Cardiac muscle cell (in vitro differentiated cells and primary cell): ENCODE measurements at places on chromosomes 11 and 22. TPM values are rescaled to one million over a fixed set of nuclear protein-coding genes. Genes with fewer than 3 reads are reported as not detected.
A peak's percentile ranks its signal among the peaks of the same experiment; 100 is the strongest.

GRCh38 chr22:48711669-48712068 lies 1116.0 kb downstream of the BRD1 start:
- DNase-seq = no peak

Gene CDC42EP1
- total RNA-seq = 8.9 and 12.7 TPM in 2 replicates

DNA sequence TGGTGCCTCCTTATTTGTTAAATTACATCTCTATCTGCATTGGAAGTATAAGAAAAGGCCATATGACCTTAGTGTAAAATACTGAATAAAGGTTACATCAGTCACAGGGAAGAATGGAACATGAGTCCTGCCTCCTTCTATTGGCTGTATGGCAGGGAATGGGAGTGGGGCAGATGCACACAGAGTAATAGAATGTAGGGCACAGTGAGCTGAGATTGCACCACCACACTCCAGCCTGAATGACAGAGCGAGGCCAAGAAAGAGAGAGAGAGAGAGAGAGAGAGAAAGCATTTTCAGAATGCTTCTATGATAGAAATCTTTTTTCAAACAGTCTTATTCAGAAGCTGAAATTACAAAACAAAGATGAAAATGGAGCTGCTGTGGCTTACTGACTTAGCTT lies 58.8 kb downstream of the SLN start:
- DNase-seq = no peak

Gene TREH
- not detected in 2 replicates for total RNA-seq

DNA sequence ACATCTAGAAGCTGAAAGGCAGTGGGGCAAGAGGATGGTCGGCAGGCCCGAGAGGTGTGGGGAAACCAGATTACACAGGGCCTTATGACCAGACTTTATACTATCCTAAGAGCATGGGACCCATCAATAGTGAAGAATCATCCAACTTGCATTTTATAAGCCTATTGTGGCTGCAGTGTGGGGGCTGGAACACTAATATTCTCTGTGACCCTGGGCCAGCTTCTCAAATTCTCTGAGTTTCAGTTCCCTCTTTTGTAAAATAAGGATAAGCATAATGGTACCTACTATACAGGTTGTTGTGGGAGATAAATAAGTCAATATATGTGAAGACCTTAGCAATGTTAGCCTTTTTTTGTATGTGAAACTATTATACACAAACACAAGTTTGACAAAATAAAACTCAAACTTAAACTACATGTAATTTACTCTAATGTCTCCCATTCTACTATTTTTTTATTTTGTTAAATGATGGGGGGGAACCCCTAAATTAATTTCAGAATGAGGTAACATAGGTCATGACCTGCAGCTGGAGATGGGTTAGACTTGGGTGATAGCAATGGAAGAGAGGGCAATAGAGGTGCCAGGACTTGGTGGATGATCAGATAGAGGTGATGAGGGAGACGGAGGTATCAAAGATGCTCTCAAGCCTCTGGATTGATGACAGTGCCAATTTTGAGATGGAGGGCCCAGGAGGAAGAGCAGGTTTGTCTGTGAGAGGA lies 30.1 kb downstream of the SMCO4 start:
- DNase-seq = no peak

DNA sequence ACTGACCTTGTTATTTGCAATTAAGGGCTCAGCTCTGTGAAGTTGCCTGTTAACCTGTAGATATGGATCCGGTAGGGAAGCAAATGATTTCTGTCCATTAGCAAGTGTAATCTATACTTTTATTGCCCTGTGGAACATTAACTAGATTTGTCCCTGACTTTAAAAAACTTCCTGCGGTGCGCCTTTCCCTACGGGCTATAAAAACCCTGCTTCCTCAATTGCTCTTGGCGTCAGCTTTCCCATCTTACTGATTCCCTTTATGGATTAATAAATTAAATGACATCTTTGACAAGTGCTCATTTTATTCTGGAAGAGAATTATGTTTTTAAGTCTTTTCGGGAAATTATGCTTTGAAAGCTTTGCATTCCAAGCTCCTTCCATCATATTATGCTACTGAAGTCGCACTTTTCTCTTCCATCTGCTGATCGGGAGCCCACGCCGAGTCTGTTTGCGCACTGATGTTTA lies 18.3 kb upstream of the CLMP start:
- DNase-seq = no peak

GRCh38 chr11:64144587-64145472 lies 21.1 kb downstream of the MACROD1 start:
- DNase-seq = no peak

Gene DTX4
- total RNA-seq = 2.7 and 3.1 TPM in 2 replicates

DNA sequence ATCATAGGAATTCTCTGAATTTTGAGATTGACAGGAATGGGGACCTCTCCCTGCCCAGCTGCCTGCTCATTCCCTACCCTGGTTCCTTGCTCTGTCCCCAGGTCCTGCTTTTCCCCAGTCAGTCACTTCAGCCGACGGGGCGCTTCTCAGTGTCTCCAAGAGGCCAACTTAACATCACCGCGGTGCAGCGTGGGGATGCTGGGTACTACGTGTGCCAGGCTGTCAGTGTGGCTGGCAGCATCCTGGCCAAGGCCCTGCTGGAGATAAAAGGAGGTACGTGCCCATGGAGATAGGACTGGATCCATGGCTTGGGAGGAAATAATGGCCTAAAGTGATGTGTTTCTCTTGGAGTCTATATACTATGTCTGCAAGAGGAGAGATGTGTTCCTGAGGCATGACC lies 7.0 kb downstream of the ROBO3 start:
- DNase-seq = no peak

Gene CYP2D6
- total RNA-seq = 0.14 and 2.2 TPM in 2 replicates

GRCh38 chr11:127017482-127017881 lies 16.9 kb upstream of the KIRREL3 start:
- DNase-seq = peak; percentile 51

Gene SPTBN2
- total RNA-seq = 23.1 and 27.4 TPM in 2 replicates

DNA sequence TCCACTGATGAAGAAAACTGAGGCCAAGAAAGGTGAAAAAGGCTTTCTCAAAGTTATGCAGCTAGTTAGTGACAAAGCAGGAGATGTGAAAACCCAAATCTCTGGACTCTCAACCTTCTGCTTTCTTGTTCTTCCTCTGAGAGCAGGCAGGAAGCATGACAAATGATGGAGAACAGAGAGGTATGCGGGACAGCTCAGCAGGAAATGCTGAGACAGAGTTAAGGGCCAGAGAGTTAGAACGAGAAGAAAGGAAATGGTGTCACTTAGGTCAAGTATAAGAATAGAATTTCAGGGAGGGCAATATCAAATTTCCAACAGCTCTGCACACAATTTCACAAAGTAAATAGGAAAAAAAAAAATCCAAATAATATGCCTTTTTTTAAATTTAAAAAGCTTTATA lies 67.6 kb upstream of the ARHGAP42 start:
- DNase-seq = peak; percentile 17

DNA sequence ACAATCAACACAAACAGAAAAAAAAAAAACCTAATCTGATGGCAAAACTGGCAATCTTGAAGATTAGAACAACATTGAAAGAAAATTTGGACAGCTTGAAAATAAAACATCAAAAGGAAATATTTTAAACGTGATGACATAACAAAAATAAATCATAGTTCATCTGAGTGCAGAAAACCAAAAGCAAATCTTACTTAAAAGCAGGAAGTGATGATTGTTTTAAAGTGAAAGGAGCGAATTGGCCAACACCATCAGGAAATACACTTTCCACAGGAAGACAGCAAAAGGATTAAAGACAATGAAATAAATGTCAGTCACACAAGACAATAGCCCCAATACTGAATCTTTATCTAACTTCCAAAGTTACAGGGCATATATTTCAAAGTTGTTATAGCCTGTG lies 696.5 kb upstream of the CHORDC1 start:
- DNase-seq = no peak

Gene FBLN1
- total RNA-seq = 24.2 and 53.8 TPM in 2 replicates

Gene PDXP
- 48.5 and 62.5 TPM in 2 replicates for total RNA-seq

DNA sequence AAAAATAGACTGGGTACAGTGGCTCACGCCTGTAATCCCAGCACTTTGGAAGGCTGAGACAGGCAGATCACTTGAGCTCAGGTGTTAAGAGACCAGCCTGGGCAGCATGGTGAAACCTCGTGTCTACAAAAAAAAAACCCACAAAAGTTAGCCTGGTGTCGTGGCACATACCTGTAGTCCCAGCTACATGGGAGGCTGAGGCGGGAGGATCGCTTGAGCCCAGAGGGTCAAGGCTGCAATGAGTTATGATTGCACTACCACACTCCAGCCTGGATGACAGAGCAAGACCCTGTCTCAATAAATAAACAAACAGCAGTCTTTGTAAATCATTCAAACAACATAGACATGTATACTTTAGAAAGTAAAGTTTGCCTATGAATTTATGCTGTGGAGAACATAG lies 2.5 kb downstream of the MOV10L1 start:
- DNase-seq = no peak

- DNase-seq = no peak
Observed at GRCh38 chr11:16997624-16998023, 16.6 kb downstream of the PLEKHA7 start.

Gene TESMIN
- 6.9 and 23.5 TPM in 2 replicates for total RNA-seq

Gene BATF2
- 0.21 and 0.25 TPM in 2 replicates for total RNA-seq

DNA sequence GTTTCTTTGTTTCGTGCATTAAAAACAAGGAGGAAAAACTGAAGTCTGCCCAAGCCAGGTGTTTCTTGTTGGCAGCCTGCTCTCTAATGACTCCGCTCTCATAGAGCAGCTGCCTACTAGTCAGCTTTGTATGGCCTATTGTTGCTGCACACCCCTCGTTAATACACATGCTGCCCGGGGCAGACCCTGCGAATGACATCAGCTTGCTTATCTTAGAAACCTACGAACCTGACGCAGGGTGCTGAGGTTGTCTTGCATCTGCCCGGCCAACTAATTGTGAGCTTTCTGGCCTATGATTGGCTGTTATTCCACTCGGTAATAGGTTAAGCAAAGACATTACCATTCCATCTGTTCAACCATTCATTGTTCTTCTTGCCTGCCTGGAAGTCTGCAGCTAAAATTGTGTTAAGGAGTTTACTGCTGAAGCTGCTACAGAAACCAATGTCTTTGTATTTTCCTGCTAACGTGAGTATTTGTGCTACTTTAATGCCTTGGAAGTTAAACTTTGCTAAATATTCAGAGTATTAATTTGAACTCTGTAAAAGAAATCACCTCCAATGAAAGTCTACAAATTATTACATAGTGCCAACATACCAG lies 37.5 kb downstream of the ZC3H12C start:
- DNase-seq = peak; percentile 9

DNA sequence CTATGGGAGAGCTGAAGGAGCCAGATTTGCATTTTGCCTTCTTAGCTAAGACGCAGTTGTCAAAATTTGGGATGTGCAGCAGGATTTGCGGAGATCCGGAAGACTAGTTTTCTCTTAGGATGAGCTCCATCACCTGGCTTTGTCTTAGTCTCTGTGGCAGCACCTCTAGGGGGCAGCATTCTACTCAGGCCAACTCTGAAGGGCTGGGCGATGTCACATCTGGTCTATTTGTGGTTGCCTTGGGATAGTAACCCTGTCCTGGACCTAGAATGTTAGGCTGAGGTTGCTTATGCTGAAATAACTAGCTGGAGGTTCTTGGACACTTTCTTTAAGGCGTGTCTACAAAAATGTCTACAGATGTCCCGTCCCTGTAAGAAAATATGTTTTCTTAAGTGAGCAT lies 116.2 kb downstream of the FAT3 start:
- DNase-seq = peak; percentile 6

DNA sequence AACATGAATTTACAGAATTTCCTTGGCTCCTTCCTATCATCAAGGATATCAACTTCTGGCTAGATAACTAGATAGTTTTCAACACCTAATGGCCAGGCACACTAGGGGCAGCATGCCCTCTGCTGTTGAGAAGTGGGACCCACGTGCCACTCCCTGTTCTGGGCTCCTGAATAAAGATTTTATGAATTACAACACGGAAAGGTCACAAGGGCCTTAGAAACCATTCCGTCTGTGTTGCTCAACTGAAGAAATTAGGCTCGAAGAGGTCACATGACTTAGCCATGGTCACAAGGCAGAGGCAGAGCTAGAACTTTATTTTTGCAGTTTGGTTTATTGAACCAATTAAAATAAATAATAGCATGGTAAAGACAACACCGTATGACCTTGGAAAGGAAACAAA lies 36.0 kb downstream of the PRCP start:
- DNase-seq = peak; percentile 33

Gene TSSK2
- not detected in 2 replicates for total RNA-seq

DNA sequence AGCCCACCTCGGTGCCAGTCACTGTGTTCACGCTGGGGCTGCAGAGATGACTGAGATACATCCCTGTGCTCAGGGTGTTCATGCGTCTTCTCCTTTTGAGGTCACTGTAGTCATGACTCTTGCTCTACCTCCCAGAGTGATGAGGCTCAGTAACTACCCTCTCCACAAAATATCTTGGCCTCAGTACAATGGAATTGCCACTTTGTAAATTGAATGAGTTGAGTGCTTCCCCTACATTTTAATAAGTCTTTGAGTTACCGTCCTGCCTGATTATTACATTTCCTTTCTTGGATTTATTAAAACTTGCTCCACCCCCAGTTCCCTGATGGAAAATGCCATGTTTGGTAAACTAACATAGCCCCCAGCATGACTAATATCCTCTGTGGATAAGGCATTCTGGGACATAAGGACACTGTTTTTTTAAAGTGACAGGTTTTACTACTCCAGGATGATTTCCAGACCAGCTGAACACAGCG lies 15.9 kb downstream of the PRSS23 start:
- DNase-seq = peak; percentile 36

Gene HEPACAM
- 0.04 and 0.12 TPM in 2 replicates for total RNA-seq

Gene AIFM3
- 2.0 and 4.8 TPM in 2 replicates for total RNA-seq

Gene C22orf42
- total RNA-seq = not detected in 2 replicates
